ENCODE measurements at places on chromosomes 2 and 18.

DNA sequence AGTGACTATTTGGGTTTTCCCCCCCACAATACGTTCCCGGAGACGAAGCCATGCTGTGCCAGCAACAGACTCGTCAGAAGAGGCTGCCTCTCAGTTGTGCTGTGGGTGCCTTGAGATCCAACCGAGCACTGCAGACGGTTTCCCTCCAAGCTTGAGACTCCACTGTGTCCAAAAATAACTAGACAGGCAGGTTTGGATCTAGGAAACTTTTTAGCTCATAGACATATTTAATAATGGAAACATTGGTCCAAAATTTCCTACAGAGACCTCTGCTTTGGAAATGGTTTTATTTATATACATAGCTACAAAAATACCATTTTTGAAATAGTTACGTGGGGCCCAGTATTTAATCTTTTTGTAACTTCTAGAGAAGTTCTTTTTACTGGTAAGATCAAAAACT lies 63.1 kb upstream of the SPATS2L start:
- no peak for DNase-seq

DNA sequence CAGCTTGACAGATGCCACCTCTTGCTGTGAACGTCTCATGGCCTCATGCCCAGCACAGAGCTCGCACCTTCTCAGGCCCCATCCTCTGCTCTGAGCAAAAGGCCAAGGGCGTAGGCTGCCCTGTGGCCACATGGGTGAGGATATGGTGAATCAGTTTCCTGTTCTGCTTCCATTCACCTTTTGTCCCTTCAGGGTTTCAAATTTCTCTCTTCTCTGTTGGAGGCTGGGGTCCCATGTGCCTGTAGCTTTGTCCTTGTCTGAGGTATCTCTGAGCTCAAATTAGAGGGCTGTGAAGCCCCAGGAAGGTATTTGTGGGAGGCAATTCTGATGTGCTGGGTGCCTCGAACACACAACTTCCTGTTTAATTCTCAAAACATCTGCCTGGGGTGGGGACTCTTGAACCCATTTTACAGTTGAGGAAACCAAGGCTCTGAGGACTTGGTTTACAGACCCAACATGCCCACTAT lies 29.0 kb downstream of the ZAP70 start:
- DNase-seq = no peak

DNA sequence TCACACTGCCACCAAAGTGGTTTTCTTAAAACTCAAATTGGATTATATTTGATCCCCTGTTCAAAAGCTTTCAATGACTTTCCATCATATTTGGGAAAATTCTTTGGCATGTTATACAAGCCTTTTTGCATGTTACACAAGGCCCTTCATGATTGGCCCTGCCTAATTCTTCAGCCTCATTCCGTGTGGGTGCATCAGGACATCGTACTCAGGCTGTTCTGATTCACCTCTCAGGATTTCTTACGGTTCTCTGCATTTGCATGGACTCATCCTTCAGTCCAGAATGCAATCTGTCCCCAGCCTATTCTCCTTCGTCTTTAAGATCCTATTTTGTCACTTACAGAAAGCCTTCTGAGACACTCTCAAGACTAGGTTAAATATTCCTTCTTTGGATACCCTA lies 107.8 kb downstream of the LYPD1 start:
- no peak for DNase-seq

DNA sequence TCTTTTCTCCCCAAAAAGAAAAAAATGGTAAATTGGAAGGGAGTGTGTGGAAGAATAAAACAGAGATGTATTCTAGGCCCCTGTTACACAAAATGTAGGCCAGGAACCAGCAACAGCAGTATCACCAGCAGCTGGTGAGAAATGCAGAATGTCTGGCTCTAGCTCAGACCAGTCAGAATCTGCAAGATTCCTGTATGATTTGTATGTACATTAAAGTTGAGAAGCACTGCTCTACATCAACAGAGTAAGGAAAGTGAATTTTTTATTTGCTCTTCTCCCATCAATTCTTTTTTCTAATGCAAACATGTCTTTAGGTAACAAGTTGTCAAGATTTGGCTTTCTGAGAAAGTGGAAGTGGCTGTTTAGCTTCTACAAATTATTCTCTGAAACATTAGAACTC lies 235.4 kb upstream of the FANCL start:
- no peak for DNase-seq

DNA sequence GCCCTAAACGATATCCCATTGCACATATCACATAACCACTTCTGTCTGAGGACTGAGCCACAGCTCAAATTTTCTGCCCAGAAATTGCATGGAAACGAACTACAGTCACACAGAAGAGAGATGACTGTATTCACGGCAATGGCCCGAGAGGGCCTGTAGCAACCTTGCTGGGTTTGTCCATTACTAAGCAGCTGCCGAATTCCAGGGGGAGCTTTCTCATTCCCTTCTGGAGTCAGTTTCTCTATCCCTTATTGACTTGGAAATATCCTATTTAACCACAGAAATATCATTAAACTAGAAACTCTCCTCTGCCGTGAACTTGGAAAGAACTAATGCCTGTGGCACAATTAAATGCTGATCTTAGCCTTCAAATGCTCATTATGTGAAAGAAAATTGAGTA lies 183.9 kb downstream of the DNER start:
- no peak for DNase-seq

DNA sequence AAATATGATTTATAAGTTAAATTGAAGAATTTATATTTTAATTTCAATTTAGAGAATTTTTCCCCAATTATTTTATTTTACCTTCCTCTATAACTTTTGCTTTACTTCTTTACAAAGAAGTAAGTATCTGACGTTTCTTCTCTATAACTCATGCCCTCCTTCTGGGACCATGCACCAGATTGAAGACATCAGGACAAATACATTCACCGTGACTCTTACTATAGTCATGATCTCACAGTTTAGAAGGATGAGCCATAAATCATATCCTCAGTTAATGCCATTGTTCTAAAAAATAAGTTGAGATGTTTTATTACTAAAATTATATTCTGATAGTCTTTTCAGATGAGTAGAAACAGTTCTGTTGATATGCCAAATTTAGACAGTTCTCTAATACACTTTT lies 279.3 kb downstream of the TMX3 start:
- no peak for DNase-seq

GRCh38 chr2:182299632-182300031 lies 127.2 kb downstream of the PDE1A start:
- no peak for DNase-seq

DNA sequence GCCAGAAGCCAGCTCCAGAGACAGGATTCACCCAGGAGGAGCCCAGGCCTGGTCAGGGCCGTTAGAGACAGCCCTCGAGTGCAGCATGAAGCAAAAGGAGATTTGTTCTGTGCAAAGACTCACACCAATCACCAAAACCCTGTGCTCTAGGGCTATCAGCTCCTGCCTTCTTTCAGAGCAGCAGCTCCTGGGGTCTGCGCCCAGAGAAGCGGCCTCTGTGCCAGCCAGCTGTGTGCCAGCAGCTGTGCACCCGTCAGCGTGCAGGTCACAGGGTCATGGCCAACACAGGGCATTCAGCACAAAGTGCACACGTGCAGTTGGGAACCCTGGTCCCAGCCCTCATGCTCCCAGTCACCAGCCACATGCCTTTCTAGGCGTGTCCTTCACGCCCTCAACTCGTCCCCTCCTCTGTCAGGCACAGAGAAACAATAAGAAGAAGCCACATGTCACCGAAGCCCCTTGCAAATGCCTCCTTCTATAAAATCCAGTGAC lies 49.3 kb downstream of the ZNF516 start:
- DNase-seq = no peak

GRCh38 chr2:179571721-179572120 lies 289.7 kb downstream of the ZNF385B start:
- DNase-seq = no peak

DNA sequence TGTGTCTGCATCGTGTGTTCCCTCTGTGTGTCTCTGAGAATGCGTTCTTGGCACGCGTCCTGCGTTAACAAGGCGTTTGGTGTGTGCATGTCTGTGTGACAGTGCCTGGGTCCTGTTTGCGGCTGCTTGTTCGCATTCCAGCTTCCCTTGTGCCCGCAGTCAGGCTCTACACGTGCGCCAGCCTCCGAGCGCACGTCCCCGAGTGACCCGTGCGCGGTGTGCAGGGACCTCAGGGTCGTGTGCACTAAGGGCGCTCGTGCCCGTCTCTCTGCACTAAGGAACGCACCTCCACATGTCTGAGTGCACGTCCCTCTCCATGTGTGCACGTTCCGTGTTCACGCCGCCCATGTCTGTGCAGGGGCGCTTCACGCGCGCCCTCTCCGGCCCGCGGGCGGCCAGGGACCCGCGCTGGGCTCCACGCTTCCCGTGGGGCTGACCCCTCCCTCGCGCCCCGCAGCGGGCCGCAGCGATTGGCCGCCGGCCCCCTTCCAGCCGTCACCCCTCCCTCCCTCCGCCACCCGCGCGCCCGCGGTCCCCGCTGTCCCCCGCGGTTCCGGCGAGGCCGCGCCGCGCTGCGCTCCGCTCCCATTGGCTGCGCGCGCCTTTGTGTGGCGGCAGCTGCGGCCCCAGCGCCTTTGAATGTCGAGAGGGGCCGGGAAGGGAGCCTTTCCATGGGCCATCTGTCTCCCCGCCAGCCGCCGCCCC lies 229.4 kb downstream of the HAUS1 start:
- no peak for DNase-seq

DNA sequence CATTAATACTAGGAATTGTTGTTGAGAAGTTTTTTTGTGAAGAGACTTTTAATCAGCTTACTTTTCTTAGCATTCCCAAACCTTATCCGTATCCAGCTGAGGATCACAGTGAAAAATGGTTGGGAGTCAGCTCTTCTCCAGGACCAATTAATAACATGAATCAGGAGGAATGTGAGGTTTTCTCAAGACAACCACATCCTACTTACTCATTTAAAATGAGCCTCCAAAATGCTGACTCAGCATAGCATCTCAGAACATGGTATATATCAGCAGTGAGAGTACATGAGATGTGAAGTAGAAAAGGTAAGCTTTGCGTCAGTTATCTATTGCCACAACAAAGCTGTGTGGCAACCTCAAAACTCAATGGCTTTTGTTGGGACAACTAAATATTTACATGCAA lies 140.3 kb downstream of the NRP2 start:
- no peak for DNase-seq

- DNase-seq = no peak
Observed at GRCh38 chr2:207160115-207160514, 5.6 kb downstream of the KLF7 start.

Measured in activated CD4-positive, alpha-beta T cell treated with anti-CD3 and anti-CD28 coated beads for 4 hours (primary cell).